Ovary (tissue), 10 donors: ENCODE measurements at places on chromosomes 6 and 20. TPM values are rescaled to one million over a fixed set of nuclear protein-coding genes. Genes with fewer than 3 reads are reported as not detected.

- peaks cover 7% of the 10 kb centered on the region for H3K4me1 ChIP-seq
- H3K27me3 ChIP-seq = no peaks in the 10 kb centered on the region
- H3K36me3 ChIP-seq = no peaks in the 10 kb centered on the region
- H3K4me3 ChIP-seq = no peak overlapping the region
- H3K27ac ChIP-seq = no peak overlapping the region
- no peak for DNase-seq
Observed at GRCh38 chr6:75287424-75287823, 2.8 kb upstream of the TMEM30A start.

The CPXM1 gene
- 28.1 TPM for total RNA-seq

- no peaks in the 10 kb centered on the region for H3K36me3 ChIP-seq
- H3K4me1 ChIP-seq = no peaks in the 10 kb centered on the region
- H3K27ac ChIP-seq = no peak overlapping the region
- no peak for DNase-seq
- H3K4me3 ChIP-seq = no peak overlapping the region
Observed at GRCh38 chr6:82063574-82063973, 184.0 kb downstream of the IBTK start.

- H3K27me3 ChIP-seq = no peaks in the 10 kb centered on the region
- H3K4me1 ChIP-seq = peaks cover 5% of the 10 kb centered on the region
- peak overlapping the region; percentile 45 for H3K27ac ChIP-seq
- no peaks in the 10 kb centered on the region for H3K36me3 ChIP-seq
- peak overlapping the region; percentile 45 for H3K4me3 ChIP-seq
- no peak for DNase-seq
Observed at GRCh38 chr6:19803331-19804204, 33.6 kb upstream of the ID4 start.

DNA sequence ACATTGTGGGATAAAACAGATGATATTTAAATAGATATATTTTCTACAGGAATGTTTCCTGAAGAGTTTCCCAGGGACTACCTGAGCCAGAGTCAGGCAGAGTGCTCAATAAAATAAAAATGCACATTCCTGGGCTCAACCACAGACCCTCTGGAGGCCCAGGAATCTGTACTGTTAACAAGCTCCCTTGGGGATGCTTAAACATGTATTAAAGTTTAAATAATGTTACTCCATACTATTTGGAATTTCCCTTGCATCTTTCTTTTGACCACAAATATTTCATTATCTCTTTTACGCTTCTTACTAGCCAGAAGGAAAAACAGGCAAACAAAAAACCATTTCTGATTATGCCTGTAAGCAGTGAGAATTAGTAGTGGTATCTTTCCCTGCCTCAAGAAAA is 42.3 kb downstream of the GPR63 start:
- no peak overlapping the region for H3K4me3 ChIP-seq
- H3K27ac ChIP-seq = no peak overlapping the region
- no peaks in the 10 kb centered on the region for H3K4me1 ChIP-seq
- no peaks in the 10 kb centered on the region for H3K27me3 ChIP-seq
- H3K36me3 ChIP-seq = no peaks in the 10 kb centered on the region
- DNase-seq = no peak

GRCh38 chr6:110277100-110277665 is 81.0 kb downstream of the METTL24 start:
- no peak for DNase-seq
- H3K4me3 ChIP-seq = no peak overlapping the region
- H3K27ac ChIP-seq = no peak overlapping the region

- H3K4me1 ChIP-seq = peaks cover 15% of the 10 kb centered on the region
- H3K27me3 ChIP-seq = no peaks in the 10 kb centered on the region
- no peak overlapping the region for H3K27ac ChIP-seq
- no peaks in the 10 kb centered on the region for H3K36me3 ChIP-seq
- no peak overlapping the region for H3K4me3 ChIP-seq
Observed at GRCh38 chr6:137744877-137745276, 122.2 kb upstream of the TNFAIP3 start.

DNA sequence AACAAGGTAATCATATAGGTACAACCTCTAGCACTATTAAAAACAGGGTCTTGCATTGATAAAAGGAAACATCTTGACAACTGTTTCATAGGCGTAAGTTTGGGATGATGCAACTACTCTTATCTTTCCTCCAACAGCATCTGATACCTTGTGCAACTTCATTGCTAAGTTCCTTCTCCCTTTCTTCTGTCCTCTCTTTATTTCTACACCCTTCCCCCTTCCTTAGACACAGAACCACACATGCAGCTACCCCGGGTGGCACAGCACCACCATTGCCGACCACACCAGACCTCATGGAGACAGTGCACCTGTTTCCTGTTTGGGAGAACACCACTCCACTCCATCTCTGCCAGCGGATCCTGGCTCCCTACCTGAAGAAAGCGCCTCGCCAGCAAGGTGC is 14.4 kb downstream of the MYB start:
- no peaks in the 10 kb centered on the region for H3K36me3 ChIP-seq
- no peak for DNase-seq
- no peak overlapping the region for H3K4me3 ChIP-seq

- no peaks in the 10 kb centered on the region for H3K27me3 ChIP-seq
- H3K4me1 ChIP-seq = no peaks in the 10 kb centered on the region
- H3K4me3 ChIP-seq = no peak overlapping the region
- H3K27ac ChIP-seq = no peak overlapping the region
- no peak for DNase-seq
Observed at GRCh38 chr6:161406646-161407045, 132.8 kb upstream of the AGPAT4 start.
